ENCODE measurements at places on chromosomes 6 and 20.

- DNase-seq, result no peak
Observed at GRCh38 chr20:62318400-62319345, 15.9 kb downstream of the ADRM1 start.

DNA sequence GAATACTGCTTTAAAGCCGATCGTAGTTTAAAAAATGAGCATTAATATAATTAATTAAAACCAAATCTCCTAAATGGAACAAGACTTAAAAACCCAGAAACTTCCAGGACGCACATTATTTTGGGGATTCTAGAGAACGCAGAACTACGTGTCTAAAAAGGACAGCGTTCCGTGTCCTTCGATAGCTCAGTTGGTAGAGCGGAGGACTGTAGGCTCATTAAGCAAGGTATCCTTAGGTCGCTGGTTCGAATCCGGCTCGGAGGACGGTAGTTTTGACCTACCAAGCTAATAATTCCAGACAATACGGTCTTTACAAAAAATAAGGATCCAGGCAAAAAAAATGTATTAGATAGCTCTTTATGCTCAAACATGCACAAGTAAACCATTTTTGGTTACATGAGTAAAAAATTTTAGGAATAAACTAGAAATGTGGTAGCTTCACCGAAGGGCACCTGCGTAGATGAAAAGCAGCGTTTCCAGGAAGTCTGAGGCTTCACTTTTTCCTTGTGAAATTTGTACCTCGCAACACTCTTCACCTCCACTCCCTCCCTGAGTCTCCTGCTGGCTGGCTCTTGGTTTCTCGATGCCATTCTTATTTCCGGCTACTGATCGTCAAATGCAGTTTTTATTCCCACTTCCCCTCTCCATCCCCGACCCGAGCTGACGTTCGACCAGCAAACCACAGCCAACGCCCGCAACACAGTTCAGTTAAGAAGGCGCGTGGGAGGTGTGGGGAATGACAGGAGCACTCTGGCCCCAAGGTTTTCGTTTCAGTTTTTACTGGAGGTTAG is 19.6 kb upstream of the ABT1 start:
- DNase-seq, result no peak

GRCh38 chr6:142605922-142606485 is 304.2 kb downstream of the ADGRG6 start:
- no peak for DNase-seq

- no peak for DNase-seq
Observed at GRCh38 chr6:25794784-25795183, 37.1 kb downstream of the SLC17A1 start.

GRCh38 chr20:57698867-57699275 is 10.9 kb downstream of the PMEPA1 start:
- DNase-seq, result no peak

GRCh38 chr6:90492369-90492768 is 94.5 kb downstream of the MAP3K7 start:
- DNase-seq, result no peak

Measured in putamen (tissue), 1 donor.